ELF-1 (cell line): ENCODE measurements at places on chromosomes 3 and 15.

- DNase-seq = no peak
These were observed 322.1 kb downstream of the MEX3B start for GRCh38 chr15:81723701-81724100.

GRCh38 chr15:79358069-79358468 lies 47.2 kb downstream of the TMED3 start:
- DNase-seq = no peak

GRCh38 chr3:145450018-145450682 lies 710.8 kb downstream of the PLOD2 start:
- DNase-seq = no peak

- no peak for DNase-seq
These were observed 56.4 kb downstream of the FILIP1L start for GRCh38 chr3:100057716-100058575.

GRCh38 chr15:93372208-93372864 lies 283.3 kb upstream of the RGMA start:
- no peak for DNase-seq

- DNase-seq = no peak
These were observed 271.0 kb upstream of the TBL1XR1 start for GRCh38 chr3:177468331-177468730.

DNA sequence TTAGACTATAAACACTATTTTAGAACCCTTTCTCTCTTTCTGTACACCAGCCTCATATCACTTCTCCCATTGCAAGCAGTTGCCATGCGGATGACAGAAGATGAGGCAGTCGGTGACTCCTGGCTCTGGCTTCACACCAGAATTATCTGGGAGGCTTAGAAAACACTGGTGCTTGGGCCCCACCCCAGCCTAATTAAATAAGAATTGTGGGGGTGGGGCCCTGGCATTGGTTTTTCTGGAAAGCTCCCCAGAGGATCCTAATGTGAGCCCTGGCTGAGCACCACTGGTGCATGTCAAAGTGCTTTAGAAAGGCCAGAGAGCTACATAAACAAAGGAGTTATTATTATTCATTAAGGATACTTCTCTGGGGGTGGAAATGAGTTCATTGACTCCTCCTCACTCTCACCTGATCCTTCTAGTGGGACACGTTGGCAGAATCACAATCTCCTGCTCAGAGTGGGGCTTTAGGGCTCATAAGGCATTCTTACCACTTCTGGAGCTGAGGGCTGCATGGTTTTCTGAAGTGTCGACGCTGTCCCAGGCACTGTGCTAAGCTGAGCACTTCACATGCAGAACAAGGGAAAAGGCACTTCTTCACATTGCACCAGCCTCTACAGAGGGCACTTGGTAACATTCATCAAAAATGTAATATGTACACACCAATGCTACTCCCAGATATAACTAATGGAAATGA lies 188.5 kb upstream of the TLE3 start:
- DNase-seq = no peak

DNA sequence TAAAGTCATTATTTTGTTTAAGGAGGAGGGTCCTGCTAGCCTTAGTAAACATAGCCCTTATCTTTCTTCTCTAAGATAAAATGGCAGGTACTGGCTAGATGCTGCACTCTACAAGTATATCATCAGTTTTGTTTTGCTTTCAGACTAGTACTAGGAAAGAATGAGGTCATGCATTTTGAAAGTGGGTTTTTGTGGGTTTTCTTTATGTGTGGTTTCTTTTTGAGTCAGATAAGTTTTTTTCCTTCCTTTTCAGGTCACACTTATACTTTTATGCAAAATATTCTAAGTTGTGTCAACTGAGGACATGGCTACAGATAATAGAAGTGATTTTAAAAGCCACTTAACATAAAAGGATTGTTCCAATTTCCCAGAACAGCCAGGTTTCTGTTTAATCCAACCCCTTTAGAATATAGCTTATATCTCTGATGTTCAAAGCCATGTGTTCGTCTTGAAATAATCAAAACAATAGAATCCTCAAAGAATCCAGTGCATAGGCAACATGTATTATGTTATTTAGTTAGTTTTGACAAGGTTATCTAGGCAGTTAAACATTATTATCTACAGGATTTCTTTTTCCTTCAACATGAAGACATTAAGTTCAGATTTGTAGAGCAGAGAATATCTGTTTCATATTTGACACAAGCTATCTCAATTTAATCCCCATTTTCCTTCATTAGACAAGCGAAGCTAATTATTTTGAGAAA lies 406.2 kb downstream of the RBMS3 start:
- DNase-seq = no peak

GRCh38 chr15:31084176-31084575 lies 17.3 kb downstream of the TRPM1 start:
- no peak for DNase-seq

DNA sequence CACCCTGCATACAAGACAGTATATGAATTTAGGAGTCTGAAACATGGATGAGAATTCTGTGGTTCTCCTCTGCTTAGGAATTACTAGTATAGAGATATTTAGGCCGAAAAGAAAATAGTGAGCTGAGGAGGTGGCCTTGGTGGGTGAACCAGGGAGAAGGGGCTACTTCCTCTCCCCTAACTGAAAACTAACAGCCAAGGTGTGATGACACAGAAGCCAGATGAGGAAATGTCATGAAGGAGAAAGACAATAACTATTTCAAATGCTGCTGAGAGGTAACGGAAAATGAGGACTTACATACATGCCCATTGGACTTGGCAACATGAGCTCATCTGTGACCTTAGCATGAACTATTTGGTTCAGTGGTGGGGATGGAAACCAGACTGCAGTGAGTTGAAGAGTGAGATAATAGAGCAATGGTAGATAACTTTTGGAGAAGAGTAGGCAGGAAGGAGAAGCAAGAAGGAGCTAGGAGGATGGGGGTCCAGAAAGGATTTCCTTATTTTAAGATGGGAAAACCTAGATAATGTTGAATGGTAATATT lies 114.4 kb upstream of the TSPAN3 start:
- DNase-seq = no peak

GRCh38 chr15:48501208-48501607 lies 144.3 kb downstream of the FBN1 start:
- DNase-seq = no peak

DNA sequence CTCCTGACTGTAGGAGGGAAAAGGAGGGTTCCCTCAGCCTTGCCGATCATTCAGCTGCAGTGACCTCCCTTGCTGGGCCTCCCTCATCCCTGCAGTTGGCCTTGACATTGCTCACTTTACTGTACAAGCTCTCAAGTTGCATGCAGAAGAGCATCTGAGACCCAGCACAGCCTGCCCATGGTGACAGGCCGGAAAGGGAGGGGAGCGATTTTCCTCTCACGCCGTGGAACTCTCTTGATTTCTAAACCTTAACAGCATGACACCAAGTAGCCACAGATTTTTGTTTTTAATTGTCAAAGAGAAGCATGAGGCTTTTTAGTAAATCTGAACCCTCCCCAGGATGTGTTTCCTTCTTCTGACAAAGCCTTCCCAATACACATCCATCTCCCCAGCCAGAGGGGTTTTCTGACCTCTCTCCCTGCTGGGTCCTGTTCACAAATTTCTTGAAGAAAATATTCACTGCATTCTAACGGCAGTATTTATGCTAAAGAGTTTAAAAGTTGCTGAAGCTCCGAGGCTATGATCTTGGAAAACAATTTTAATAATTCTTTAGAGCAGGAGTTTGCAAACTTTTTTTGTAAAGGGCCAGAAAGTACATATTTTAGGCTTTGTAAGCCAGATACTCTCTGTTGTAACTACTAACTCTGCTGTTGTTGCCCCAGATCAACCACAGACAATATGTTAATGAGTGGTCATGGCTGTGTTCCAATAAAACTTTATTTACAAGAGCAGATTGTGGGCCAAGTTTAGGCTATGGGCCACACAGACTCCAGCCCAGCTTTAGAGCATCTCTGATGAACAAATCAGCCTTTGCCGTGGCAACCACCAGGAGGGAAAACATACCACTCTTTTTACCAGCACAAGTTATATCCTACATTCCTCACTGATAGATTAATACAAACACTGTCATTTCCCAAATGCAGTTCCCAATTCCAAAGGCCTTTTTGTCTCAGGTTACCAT lies 34.8 kb downstream of the LMCD1 start:
- DNase-seq = peak; percentile 26
